ENCODE measurements at places on chromosomes 5 and 9. TPM values are rescaled to one million over a fixed set of nuclear protein-coding genes. Genes with fewer than 3 reads are reported as not detected.

GRCh38 chr5:141821430-141821925, 56.7 kb downstream of the PCDH1 start:
- H3K4me1 ChIP-seq, result no peaks in the 10 kb centered on the region
- DNase-seq, result no peak
- H3K4me3 ChIP-seq, result no peak overlapping the region
- H3K27ac ChIP-seq, result no peak overlapping the region
- no peaks in the 10 kb centered on the region for H3K36me3 ChIP-seq

DNA sequence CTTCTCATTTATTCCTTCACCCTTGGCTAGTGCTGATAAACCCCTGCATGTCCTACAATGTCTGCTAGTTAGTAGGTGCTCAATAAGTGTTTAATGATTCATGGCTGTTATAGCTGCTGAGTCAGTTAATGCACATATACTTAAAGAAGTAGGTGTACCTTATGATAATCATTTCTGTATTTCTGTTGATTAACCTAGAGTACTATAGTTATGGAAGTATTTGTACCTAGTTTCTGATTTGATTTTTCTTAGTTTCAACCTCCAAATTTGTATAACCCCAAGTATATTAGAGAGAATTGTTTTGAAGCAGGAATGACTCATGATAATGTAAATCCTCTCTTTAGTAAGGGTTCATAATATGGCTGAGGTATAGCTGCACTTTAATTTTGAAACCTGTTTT, 8.9 kb downstream of the SMAD5 start:
- H3K4me3 ChIP-seq, result no peak overlapping the region
- H3K36me3 ChIP-seq, result no peaks in the 10 kb centered on the region
- H3K27ac ChIP-seq, result no peak overlapping the region
- H3K4me1 ChIP-seq, result peaks cover 13% of the 10 kb centered on the region

DNA sequence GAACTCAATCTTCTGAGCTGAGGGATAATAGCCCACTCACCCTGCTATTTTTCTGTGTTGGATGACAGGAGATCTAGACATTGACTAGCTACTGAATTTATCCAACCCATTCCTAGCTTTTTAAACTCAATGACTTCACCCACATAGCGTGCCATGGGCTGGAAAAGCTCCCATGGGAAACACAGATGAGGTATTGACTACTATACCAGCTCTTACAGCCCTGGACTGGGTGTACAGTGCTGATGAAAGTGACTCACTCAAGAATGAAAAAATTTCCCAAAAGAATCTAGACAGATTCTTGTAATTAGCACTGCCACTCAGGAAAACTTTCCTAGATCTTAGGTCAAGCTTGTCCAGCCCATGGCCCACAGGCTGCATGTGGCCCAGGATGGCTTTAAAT, 72.7 kb upstream of the NREP start:
- no peak overlapping the region for H3K4me3 ChIP-seq
- DNase-seq, result no peak
- no peaks in the 10 kb centered on the region for H3K36me3 ChIP-seq
- H3K27me3 ChIP-seq, result no peaks in the 10 kb centered on the region
- no peak overlapping the region for H3K27ac ChIP-seq
- no peaks in the 10 kb centered on the region for H3K4me1 ChIP-seq

GRCh38 chr9:83019246-83019645, 43.7 kb downstream of the RASEF start:
- H3K4me3 ChIP-seq, result no peak overlapping the region
- H3K4me1 ChIP-seq, result peaks cover 4% of the 10 kb centered on the region
- no peak overlapping the region for H3K27ac ChIP-seq

DNA sequence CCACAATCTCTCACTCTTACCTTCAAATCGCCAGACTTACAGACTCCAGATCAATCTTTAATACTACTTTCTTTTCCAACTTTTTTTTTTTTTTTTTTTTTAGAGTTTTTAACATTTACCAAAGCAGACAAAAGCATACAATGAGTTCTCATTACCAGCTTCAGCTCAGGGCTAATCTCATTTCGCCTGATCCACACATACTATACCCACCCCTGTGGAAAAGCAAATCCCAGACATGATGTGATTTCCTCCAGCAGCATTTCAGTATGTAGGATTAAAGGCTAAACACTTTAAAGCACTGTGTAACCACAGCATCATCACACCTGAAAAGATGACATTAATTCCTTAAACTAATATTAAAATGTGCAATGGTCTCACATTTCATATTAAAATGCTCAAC, 138.8 kb upstream of the RETREG1 start:
- no peak for DNase-seq
- no peak overlapping the region for H3K4me3 ChIP-seq
- H3K27me3 ChIP-seq, result no peaks in the 10 kb centered on the region
- H3K36me3 ChIP-seq, result no peaks in the 10 kb centered on the region

ABCA1 gene
- total RNA-seq, result 0.72 TPM

DNA sequence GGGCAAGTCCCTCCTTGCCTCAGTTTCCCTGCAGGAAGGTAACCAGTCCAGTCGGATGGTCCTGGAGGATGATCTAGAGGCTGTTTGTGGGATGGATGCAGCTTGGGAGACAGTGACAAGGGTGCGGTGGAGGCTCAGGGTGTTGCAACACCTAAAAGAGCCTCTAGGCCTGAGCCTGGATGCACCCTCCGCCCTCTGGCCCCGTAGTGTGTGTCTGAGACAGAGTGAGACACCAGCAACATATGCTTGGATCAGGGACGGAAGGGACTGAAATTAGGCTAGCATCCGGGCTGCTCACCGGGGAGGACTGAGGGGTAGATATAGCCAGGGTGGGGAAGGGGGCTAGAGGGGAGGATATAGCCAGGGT, 1.1 kb downstream of the CRAT start:
- no peak for DNase-seq
- peaks cover 24% of the 10 kb centered on the region for H3K4me1 ChIP-seq
- H3K36me3 ChIP-seq, result no peaks in the 10 kb centered on the region
- no peak overlapping the region for H3K27ac ChIP-seq
- no peaks in the 10 kb centered on the region for H3K27me3 ChIP-seq

DNA sequence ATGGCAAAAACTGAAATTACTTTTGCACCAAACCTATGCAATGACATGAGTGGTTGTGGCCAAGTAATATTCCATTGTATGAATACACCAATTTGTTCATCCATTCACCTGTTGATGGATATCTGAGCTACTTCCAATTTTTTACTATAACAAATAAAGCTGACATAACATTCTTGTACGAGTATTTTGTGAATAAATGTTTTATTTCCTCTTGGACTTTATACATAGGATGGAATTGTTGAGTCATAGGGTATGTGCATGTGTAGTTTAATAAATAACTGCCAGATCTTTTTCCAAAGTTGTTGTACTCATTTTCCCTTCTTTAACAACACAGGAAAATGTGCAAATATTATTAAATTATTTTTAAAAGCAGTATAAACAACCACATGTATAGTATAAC, 146.1 kb upstream of the ZNF462 start:
- no peak overlapping the region for H3K27ac ChIP-seq
- H3K27me3 ChIP-seq, result no peaks in the 10 kb centered on the region
- H3K36me3 ChIP-seq, result no peaks in the 10 kb centered on the region
- no peak overlapping the region for H3K4me3 ChIP-seq
- H3K4me1 ChIP-seq, result no peaks in the 10 kb centered on the region
- no peak for DNase-seq
